ENCODE measurements at places on chromosomes 1 and 21.

- DNase-seq, result no peak
These were observed 730 bp downstream of the ZCCHC17 start for GRCh38 chr1:31297277-31298247.

DNA sequence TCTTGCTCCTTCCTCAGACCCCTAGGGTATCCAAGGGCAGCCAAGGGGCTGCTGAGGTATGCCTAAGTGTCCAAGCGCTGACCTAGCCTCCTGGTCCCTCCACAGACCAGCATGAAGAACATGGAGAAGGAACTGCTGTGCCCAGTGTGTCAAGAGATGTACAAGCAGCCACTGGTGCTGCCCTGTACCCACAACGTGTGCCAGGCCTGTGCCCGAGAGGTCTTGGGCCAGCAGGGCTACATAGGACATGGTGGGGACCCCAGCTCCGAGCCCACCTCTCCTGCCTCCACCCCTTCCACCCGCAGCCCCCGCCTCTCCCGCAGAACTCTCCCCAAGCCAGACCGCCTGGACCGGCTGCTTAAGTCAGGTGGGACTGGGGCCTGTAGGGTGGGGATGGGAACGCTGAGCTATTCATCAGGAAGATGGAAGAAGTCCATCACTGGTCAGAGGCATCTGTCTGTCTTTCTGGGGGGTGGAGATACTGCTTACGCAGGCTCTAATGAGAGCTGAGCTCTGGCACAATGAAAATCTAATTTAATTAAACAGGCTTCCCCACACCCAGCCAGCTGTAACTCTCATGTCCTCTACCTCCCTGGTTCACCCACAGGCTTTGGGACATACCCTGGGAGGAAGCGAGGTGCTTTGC is 1.8 kb downstream of the TRIM46 start:
- no peak for DNase-seq

DNA sequence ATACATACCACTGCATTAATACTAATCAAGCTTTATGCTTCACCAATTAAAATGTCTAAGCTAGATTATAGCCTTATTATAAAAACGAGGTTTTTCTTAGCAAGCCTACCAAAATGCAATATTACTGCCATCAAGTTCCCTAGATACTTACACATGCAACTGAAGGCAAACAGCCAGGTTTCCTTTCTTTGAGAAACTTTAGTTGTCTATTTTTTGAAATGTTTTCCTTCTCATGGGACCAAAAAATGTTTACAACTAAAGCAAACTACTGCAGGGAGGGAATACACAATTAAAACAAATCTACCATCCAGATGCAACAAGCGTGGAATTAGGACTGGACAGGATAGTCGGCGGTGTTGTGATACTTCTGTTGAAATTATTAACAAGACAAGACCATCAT is 1.3 kb downstream of the ZNF644 start:
- no peak for DNase-seq

DNA sequence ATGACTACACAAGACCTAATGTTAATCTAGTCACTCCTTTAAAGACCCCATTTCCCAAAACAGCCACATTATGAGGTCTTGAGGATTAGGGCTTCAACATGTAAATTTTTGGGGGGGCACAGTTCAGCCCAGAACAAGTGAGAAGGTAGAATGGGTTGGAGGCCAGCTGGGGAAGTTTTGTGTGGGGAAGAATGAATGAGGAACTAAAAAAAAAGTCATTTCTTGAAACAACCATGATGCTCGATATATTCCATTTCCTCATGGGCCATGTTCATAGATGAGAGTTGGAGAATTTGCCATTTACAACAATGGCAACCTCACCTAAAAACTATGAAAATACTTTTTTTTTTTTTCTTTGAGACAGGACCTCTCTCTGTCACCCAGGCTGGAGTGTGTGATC is 14.5 kb downstream of the NLRP3 start:
- no peak for DNase-seq

DNA sequence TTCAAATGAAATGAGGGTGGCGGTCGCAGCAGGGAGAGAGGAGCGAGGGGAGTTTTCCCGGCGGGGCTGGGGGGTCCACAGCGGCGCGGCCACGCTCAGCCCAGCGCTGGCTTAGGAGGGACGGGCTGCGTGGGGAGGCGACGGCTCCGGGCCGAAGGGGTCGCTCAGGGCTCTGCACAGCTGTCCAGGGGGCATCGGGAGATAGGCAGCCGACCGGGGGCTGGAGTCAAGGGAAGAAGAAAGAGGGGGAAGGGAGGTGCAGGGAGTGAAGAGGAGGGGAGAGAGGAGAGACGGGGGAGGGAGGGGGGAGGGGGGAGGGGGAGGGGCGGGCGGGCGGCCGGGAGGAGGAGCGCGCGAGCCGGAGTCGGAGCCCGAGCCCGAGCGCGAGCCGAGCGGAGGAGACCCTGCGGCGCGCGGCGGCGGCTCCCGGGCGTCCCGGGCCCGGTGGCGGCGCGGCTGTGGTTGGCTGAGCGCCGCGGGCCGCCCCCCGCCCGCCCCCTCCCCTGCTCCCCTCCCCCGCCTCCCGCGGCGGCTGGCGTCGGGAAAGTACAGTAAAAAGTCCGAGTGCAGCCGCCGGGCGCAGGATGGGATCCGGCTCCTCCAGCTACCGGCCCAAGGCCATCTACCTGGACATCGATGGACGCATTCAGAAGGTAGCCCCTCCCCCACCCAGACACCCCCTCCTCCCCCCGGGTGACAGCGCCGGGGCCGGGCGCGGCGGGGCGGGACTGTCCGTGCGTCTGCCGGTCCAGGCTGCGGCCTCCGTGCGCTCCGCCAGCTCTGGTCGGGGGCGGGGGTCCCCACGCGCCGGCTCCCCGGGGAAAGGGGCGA is at the start of gene PDE9A:
Gene PDE9A (plus strand): TSS at position 391 of the 831 bp plus-strand sequence. CDS start 194 bp downstream, at position 585.
- no peak for DNase-seq

DNA sequence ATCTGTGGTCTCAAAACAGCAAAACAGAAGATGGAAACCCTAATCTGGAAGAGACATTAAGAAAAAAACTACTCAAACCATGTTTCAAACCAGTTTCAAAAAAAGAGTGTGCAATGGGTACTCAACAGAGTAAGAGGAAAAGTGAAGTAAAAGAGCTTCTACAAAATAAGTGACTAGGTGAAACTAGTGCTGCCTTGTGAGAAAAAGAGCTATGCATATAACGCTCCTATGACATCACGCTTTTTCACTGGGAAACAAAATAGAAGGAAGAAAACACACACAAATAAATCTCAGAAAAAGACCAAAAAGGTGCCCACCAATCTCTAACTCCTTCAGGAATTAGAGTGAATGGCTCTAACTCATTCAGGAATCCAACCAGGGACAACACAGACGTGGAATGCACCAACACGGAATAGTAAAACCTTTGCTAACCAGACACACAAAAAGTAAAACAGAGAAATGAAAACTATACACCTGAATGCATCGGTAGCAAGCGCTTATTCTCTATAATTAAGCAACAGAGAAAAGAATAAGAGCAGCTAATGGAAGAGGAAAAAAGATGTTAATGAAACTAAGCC is 1.3 kb downstream of the FOXJ3 start:
- no peak for DNase-seq

- DNase-seq, result no peak
These were observed 4.8 kb upstream of the CAMSAP2 start for GRCh38 chr1:200733907-200734306.

DNA sequence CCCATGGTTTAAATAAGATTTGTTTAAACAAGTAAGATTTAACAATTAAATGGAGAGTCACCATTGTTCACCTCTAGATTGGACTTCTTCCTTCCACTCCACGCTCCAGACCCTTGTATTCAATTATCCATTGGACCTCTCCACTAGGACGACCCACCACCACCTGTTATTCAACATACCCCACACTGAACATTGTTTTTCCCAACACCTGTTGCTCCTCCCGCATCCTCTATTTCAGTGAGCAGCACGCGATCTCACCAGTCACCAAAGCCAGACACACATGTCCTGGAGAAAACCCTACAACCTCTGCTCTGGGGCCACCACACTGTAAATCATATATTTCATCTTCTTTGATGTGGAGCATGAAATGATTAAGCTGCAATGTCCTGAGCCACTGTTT is 28.6 kb downstream of the ATP8B2 start:
- DNase-seq, result no peak

DNA sequence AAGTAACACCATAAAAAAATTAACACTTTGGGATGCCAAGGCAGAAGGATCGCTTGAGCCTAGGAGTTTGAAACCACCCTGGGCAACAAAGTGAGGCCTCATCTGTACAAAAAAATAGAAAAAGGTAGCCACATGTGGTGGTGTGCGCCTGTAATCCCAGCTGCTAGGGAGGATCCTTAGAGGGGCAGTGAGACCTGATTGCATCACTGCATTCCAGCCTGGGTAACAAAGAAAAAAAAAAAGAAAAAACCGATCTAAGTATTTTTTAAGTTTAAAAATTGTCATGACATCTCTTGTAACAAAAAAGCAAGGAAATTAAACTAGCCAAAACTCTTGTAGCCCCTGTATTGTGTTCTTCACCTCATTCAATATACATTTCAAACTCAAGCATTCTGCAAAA is 39.5 kb downstream of the ZZZ3 start:
- no peak for DNase-seq

DNA sequence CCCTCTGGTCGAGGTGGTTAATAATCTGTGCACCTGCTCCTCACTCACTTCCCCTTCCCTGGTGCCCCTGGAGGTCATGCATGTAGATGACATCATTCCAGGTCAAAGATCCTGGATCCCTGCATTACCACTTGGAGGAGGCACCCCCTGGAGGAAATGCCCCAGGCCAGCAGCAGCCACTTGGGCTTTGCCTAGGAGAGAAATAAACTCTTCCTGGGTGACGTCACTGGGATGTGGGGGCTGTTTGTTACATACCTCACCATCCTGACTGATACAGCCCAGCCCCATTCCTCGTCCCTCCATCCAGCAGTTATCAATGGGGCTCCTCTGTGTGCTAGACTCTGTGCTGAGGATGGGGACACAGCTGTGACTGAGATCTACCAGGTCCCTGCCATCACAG is 433.6 kb downstream of the PTPRU start:
- no peak for DNase-seq

DNA sequence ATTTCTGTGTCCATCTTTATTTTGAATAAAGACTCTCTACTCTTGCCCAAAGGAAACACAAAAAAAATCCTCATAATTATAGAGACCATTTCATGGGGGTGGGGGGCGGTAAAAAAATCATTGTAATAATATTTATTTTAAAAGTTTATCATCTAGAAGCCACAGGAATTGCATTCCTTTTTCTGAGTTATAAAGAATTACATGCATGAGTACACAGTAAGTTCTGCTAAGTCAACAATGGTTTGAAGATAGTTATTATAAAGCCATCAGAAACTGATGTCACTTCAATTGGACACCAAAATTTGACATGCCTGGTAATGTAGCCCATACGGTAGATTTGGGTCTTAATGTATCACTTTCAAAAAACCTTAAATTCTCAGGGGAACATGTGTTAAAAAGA is 478.1 kb upstream of the NR5A2 start:
- DNase-seq, result no peak

GRCh38 chr1:230569201-230569600 is 73.1 kb upstream of the COG2 start:
- no peak for DNase-seq

DNA sequence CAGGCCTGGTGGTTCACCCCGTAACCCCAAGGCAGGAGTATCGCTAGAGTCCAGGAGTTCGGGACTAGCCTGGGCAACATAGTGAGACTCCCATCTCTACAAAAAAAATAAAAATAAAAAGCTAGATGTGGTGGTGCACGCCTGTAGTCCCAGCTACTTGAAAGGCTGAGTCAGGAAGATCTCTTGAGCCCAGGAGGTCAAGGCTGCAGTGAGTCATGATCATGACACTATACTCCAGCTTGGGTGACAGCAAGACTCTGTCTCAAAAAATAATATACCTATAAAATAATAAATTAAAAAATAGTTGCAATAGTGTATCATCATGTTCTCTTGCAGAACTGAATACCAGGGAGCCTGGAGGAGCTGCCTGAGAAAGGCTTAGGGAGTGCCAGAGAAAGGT is 19.9 kb upstream of the TMEM39B start:
- DNase-seq, result no peak

GRCh38 chr1:245685111-245685810 is 530.5 kb downstream of the KIF26B start:
- DNase-seq, result no peak

DNA sequence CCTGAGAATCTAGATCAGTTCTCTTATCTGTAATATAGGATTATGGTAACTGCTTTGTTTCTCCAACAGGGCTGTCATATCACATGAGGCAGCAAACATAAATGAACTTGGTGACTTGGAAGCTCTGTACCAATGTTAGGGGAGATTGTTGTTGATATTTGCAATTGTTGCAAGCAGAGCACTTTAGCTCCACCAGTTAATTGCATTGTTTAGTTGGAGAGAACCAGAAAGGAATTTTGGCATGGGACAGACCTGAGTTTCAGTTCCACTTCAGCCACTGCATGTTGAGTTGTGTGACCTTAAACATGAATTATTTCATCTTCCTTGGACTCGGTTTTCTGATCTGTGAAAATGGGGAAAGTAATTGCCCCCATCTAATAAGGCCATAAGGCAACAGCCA is 142.3 kb upstream of the JUN start:
- DNase-seq, result no peak

DNA sequence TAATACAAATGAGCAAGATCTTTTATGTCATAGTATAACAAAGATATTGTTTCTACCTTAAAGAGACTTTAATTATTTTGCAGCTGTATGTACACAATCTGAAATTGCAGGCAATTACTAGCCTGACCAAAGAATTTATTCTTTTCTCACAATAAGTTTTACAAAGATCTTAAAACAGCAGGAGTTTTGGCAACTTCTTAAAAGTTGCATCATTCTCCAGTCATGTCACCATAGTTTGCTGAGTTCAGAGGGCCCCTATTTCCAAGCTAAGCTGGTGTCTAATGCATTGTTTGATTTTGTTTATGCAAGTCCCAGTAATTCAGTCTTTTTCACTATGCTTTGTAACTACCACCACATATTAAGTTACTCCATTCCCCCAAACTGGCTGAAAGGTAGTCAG is 114.8 kb downstream of the DNAH14 start:
- DNase-seq, result no peak

All from stimulated activated CD4-positive, alpha-beta T cell treated with anti-CD3 and anti-CD28 coated beads, Interleukin-1b, Interleukin-23, amount 100 ng/mL, for 1 hour (primary cell).